ENCODE measurements at places on chromosomes 4 and X.
A peak's percentile ranks its signal among the peaks of the same experiment; 100 is the strongest.

DNA sequence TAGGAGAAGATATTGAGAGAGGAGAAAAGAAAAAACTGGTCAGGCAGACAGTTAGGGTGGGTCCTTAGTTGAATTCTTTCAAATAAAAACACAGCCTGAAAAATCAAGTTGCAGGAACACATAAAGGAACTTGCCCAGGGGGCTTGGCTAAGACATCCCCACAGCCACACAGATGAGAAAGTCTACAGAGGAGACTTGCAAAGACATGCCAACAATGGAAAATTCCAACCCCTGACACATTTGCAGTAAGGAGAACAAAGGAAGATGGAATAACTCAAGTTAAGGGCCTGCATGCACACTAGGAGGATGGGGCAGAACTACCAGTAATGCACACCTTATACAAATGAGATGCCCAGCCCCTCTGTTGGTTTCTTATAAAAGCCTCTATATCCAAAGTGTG, 197.6 kb downstream of the CPXCR1 start:
- no peak overlapping the region for H3K27ac ChIP-seq
- no peaks in the 10 kb centered on the region for H3K36me3 ChIP-seq
- no peaks in the 10 kb centered on the region for H3K4me1 ChIP-seq
- no peak for DNase-seq

- H3K4me3 ChIP-seq: no peak overlapping the region
- no peaks in the 10 kb centered on the region for H3K27me3 ChIP-seq
- DNase-seq: no peak
- H3K4me1 ChIP-seq: no peaks in the 10 kb centered on the region
- H3K27ac ChIP-seq: no peak overlapping the region
Measured at GRCh38 chr4:2721586-2721985, 34.5 kb downstream of the TNIP2 start.

DNA sequence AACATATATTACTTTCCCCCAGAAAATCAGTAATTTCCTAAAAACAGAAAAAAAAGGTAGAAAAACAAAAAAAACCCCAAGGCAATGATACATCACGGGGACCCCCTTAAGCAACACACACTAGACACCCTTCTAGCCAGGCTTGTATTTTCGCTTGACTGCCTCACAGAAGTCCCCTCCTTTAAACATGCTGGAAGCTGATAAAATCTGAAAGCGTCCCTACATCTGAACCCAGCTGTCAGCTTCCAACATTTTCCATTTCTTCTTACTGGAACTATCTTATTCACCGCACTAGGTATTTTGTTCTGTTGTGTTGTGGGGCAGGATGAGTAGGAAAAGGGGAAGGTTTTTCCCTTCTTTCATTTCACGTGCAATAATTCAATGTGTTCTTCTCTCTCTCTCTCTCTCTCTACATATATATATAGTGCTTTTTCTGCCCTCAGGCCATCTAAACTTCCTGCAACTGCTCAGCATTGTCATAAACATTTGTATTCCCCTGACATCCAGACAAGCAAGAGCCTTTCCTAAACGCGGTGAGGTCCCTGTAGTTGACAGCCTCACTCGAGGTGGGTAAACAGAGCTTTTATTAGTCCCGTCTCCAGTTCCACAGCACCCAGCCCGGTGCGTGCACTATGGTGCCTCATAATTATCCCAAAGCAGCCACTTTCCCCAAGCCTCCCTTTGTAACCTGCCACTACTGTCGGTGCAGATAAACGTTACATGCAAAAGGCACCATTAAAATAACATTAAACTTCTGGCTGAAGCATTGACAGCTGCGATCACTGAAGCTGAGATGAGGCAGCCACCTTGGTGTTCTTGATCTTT, 82.5 kb downstream of the GATB start:
- no peaks in the 10 kb centered on the region for H3K27me3 ChIP-seq
- no peak overlapping the region for H3K4me3 ChIP-seq
- no peaks in the 10 kb centered on the region for H3K4me1 ChIP-seq

DNA sequence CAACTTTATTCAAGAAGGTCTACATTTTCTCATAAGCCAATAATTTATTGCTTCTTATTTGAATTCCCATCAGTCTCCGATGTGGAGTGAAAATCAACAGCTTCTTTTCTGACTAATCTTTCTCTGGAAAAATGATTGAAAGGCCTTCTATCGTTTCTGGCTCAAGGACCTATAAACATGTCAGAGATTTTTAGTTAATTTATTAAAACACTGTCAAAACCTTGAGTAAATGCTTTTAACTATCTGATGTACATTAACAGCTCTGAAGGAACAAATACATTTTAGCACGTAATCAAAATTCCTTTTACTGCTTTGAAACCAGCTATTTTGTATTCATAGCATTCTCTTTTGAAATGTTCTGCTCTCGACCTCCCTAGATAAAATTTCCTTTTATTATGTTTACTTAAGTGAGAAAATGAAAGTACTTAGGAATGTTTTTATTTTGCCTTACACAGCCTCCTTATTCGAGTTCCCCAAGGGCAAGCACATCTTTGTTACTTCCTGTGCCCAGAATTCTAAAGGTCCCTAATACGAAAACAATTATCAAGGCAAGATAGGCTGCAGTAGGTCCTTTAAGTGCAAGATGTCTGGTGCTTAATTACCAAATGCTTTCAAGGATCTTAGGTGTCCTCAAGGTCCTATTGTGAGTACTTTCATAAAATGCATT, 3.1 kb upstream of the ZFX start:
- no peaks in the 10 kb centered on the region for H3K27me3 ChIP-seq
- H3K27ac ChIP-seq: peak overlapping the region; percentile 8
- no peak for DNase-seq
- H3K4me1 ChIP-seq: peaks cover 13% of the 10 kb centered on the region
- no peaks in the 10 kb centered on the region for H3K36me3 ChIP-seq

DNA sequence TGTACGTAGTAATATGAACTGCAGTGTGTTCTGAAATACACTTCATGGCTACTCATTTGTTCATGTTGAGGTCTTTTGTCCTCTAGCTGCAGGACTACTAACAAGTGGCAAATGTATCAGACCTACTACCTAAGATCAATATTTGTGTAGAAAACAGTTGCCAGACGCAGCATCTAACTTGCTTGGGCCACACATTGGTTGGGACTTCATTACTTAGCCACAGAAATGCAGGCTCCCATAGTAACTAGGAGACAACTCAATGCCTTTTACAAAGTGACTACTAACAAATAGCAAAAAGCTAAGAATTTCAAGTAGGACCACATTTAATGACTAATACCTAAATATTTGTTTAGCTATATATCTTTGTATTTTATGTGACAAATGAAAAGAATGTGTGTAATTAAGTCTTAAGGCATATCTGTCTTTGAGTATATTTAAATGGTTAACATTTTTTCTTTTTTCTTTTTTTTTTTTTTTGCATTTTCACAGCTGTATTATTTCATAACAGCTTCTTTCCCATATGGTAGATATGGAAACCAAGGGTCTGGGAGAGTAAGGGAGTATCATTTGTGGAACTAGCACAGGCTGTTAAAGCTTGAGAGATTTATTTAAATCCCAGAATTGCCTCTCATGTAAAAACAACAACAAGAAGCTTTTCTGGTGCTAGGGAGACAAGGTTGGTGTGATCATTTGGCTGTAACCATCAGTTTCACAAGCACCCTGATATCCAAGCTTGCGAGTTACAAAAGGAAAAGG, 2.7 kb downstream of the CT47C1 start:
- H3K27ac ChIP-seq: no peak overlapping the region
- H3K4me3 ChIP-seq: no peak overlapping the region
- peaks cover 3% of the 10 kb centered on the region for H3K27me3 ChIP-seq
- peaks cover 7% of the 10 kb centered on the region for H3K4me1 ChIP-seq
